Stimulated activated CD8-positive, alpha-beta memory T cell treated with anti-CD3 and anti-CD28 coated beads, Interleukin-4, amount 100 ng/mL, for 24 hours (primary cell): ENCODE measurements at places on chromosomes 2 and 18.

- DNase-seq: no peak
Measured at GRCh38 chr2:240916571-240917008, 10.5 kb downstream of the CROCC2 start.

- no peak for DNase-seq
Measured at GRCh38 chr2:230459216-230459615, 43.2 kb downstream of the SP100 start.

DNA sequence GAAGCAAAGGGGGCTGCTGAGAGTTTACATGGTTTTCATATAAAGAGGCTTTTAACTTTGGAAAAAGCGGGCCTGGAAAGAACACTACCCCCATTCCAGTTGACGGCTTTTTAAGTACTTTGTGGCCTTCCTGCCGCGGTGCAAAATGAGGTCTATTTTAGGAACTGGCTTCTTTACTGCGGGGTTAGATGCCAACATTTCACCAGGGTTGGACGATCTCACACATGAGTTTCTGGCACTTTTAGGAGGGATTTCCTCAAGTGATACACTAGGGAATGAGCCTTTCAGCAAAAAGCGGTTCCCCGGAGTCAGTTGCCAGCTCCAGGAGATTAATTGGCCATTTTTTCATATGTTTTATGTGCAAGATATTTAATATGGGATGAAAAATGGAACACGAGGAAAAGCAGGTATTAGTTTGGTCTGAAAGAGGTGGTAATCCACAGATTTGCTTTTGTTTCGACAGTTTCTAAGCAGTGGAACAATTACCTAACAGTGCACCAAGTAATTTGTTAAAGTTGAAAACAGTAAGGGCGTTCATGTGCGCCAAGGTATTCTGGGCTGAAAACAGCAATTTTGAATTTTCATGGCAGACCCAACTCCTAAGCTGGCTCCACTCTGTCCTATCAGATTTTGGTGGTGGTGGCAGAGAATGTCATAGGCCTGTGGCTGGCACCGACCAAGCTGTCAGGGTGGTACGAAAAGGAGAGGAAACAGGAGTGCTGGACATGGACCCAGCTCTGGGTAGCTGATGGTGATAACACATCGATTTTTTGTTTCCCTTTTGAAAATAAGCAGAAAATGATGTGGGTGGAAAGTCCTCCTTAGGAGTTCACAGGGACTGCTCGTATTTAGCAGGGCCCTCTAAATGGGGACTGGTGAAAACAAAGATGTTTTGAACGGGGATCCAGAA is 55.6 kb upstream of the FZD5 start:
- no peak for DNase-seq

DNA sequence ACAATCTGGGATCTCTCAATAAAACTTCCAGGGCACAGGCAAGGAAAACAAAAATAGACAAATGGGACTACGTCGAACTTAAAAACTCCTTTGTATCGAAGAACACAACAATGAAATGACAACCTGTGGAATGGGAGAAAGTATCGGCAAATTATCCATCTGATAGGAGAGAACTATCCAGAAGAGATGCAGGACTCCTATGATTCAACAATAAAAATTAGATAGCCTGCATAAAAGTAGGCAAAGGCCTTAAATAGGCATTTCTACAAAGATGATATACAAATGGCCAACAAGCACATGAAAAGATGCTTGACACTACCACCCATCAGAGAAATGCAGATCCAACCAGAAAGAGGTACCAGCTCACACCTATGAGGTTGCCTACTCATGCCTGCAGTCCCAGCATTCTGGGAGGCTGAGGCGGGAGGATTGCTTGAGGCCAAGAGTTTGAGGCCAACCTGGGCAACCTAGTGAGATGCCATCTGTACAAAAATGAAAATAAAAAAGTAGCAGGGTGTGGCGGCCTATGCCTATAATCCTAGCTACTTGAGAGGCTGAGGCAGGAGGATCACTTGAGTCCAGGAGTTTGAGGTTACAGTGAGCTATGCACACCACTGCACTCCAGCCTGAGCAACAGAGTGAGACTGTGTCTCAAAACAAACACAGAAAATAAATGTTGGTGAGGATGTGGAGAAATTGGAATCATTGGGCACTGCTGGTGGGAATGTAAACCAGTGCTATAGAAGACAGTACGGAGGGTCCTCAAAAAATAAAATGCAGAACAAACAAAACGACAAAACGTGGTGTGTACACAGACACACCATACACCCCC is 21.6 kb downstream of the TWIST2 start:
- no peak for DNase-seq

DNA sequence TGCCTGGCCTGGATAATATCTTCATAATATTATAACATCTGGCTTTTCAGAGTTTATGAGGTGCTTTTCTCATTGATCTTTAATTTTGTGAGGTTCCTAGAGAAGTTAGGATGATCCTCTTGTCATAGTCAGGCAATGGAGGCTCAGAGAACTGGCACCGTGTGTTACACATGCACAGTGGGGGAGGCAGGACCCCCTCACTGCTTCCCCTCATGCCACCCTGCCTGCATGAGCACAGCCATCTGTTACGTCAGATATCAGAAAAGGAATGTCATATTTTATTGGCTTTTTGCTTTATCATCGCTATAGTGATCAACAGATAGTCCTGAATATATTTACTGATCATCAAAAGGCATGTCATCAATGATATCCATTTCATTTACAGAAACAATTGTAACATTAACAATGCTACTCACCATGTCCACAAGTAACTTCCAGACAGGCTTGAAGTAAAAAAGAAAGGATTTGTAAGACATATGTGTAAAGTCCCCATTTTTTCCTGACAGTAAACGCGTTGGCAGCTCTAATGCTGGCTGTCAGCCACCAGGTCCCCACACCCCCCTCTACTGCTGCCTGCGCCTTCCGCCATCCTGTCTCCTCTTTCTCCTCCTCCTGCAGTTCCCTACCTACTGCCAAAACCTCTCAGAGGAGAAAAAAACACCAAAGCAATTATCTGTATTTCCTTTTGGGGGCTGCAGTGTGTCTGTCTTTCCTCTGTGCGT is 18.8 kb downstream of the ENOSF1 start:
- DNase-seq: no peak

DNA sequence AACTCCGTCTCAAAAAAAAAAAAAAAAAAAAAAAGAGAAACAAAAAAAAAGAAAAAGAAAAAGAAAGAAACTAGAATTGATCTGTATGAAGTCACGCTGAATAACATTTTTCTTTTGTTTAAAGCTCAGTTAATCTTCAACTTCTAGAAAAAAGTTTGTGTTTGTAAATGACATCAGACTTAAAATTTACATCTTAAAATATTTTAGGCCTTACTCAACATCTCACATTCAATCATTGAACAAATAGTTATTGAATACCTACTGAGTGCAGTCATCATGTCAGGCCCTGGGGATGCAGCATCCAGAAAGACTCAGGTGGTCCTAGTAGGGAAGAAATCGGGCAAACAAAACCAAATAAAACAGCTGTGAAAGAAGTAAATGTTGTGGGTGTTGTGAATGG is 292.3 kb upstream of the FANCL start:
- DNase-seq: no peak

- DNase-seq: no peak
Measured at GRCh38 chr2:122236152-122236874, 480.9 kb downstream of the TSN start.

DNA sequence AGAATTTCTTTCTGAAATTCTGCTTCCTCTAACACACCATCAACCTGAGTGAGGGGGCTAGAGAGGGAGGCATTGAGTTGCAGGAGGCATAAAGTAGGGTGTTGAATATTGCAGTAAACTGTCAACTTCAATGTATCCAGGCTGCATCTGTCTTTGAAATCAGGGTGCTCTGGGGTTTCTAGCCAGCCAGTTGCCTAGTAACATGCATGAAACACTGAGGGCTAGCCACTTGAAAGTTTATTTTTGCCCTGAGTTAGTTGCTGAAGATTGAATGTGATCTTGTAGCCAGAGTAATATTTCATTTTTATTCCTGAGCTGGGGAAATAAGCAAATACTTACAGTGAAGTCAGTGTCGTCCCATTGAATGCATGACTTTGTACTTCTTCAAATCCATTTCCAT is 41.9 kb downstream of the LHCGR start:
- DNase-seq: no peak

DNA sequence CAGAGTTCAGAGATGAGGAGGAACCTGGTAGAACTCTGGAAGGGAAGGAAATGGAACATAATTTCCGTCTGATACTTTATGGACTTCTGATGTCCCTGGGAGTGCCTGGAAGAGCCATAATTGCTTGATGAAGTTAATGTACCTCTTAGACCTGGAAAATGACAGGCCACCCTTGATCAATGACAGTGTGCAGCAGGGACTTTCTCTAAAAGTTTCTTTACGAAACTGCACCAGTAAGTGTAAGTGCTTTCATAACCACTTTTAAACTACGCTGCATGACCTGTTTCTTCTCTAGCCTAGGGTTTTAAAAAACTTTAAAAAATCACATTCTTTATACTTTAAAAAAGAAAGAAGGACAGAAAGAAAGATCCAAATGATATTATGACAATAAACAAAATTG is 164.5 kb downstream of the LPIN1 start:
- DNase-seq: no peak

DNA sequence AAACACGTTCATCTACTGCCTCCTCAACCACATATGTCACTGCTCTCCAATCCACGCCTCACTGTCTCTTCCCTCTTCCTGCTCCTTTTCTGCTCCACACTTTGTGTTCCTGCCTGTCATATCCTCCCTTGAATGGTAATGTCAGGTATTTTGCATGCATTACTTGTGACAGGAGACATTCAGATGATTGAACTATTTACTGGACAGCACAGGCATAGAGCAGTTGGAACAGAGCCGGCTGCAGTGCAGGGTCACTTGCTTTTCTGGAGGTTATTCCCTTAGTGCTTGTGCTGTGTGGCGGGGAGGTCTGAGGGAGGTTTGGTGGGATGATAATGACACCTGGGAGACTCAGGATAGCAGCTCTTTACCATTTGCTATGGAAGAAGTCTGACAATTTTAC is 93.8 kb downstream of the LTBP1 start:
- DNase-seq: no peak

- no peak for DNase-seq
Measured at GRCh38 chr2:215728504-215729065, 284.8 kb downstream of the MREG start.
